Spleen (tissue), 13 donors: ENCODE measurements at places on chromosomes 2 and 18. TPM values are rescaled to one million over a fixed set of nuclear protein-coding genes. Genes with fewer than 3 reads are reported as not detected.

The TBR1 gene
- not detected for total RNA-seq

The CABYR gene
- 1.3 TPM for total RNA-seq

The CHPF gene
- 12.8 TPM for total RNA-seq

The CACNB4 gene
- 2.6 TPM for total RNA-seq

The BCL11A gene
- total RNA-seq: 86.5 TPM

The PNKD gene
- total RNA-seq: 61.2 TPM

The GALR1 gene
- total RNA-seq: not detected

The POMC gene
- 2.4 TPM for total RNA-seq

The RRM2 gene
- 25.7 TPM for total RNA-seq

The CNDP1 gene
- total RNA-seq: not detected

The REEP1 gene
- 4.0 TPM for total RNA-seq

The MATN3 gene
- 0.76 TPM for total RNA-seq

The RTP5 gene
- total RNA-seq: 0.79 TPM

The CRYBA2 gene
- total RNA-seq: not detected

The UCN gene
- total RNA-seq: 3.0 TPM

The NXPH2 gene
- total RNA-seq: not detected

The GALNT5 gene
- total RNA-seq: 0.13 TPM

The C2orf80 gene
- total RNA-seq: not detected

The LRRC30 gene
- not detected for total RNA-seq

The ABCG8 gene
- total RNA-seq: 0.46 TPM

The SRD5A2 gene
- not detected for total RNA-seq

The ABCB11 gene
- total RNA-seq: not detected

The KIAA2012 gene
- not detected for total RNA-seq

The SETBP1 gene
- total RNA-seq: 24.2 TPM

The SOX11 gene
- 0.26 TPM for total RNA-seq

The CD8B2 gene
- total RNA-seq: 0.38 TPM

The OTOS gene
- total RNA-seq: not detected

The SPP2 gene
- not detected for total RNA-seq

The IL1F10 gene
- not detected for total RNA-seq

The SALL3 gene
- total RNA-seq: not detected

The MC5R gene
- total RNA-seq: not detected

The AQP4 gene
- 3.0 TPM for total RNA-seq

The MCFD2 gene
- total RNA-seq: 80.0 TPM

The REG1B gene
- total RNA-seq: 3.4 TPM

The GRB14 gene
- total RNA-seq: 0.97 TPM

The FAM124B gene
- 2.8 TPM for total RNA-seq

The PKDCC gene
- total RNA-seq: 44.8 TPM

The SPR gene
- 9.5 TPM for total RNA-seq
